ENCODE measurements at places on chromosomes 2 and 18. TPM values are rescaled to one million over a fixed set of nuclear protein-coding genes. Genes with fewer than 3 reads are reported as not detected.

Gene UBXN2A
- 18.8 TPM for total RNA-seq

Gene GLI2
- 11.4 TPM for total RNA-seq

Gene TFCP2L1
- 4.9 TPM for total RNA-seq

Gene DLGAP1
- 5.3 TPM for total RNA-seq

Gene SKOR2
- total RNA-seq, result not detected

Gene SNORC
- total RNA-seq, result 0.30 TPM

Gene HEATR5B
- 41.1 TPM for total RNA-seq

Gene CCDC68
- total RNA-seq, result 1.3 TPM

Gene UGT1A10
- not detected for total RNA-seq

Gene CCDC141
- 6.0 TPM for total RNA-seq

Gene KCNE4
- 5.4 TPM for total RNA-seq

Gene CD302
- 27.5 TPM for total RNA-seq

Gene ALPG
- not detected for total RNA-seq

Gene INHBB
- total RNA-seq, result 7.1 TPM

Gene DTNA
- 14.1 TPM for total RNA-seq

Gene FAM228A
- total RNA-seq, result 0.69 TPM

Gene CRYBA2
- total RNA-seq, result not detected

Gene C2orf68
- total RNA-seq, result 21.8 TPM

Gene ICA1L
- 13.5 TPM for total RNA-seq

Gene MYO1B
- 150 TPM for total RNA-seq

Gene LIMS4
- 0.49 TPM for total RNA-seq

Gene IL36A
- not detected for total RNA-seq

Gene NEU4
- 0.30 TPM for total RNA-seq

Gene SLC14A1
- 11.9 TPM for total RNA-seq

Gene MC2R
- total RNA-seq, result not detected

Gene MOCOS
- 1.6 TPM for total RNA-seq

Gene SERPINB10
- total RNA-seq, result 3.9 TPM

Gene AGXT
- 0.10 TPM for total RNA-seq

Gene NYAP2
- total RNA-seq, result 0.30 TPM

Gene MAB21L4
- total RNA-seq, result 4.5 TPM

Gene NR4A2
- total RNA-seq, result 5.9 TPM

Gene PLB1
- total RNA-seq, result 7.2 TPM

Gene LTBP1
- 111 TPM for total RNA-seq

Gene ABCG8
- under 0.01 TPM for total RNA-seq

Gene NCL
- total RNA-seq, result 220 TPM

Gene KLHL14
- total RNA-seq, result 0.30 TPM

Gene DRC1
- total RNA-seq, result not detected

Gene ACMSD
- total RNA-seq, result not detected

Gene TUBB8B
- not detected for total RNA-seq

Gene CDK5R2
- not detected for total RNA-seq

Gene STAT4
- total RNA-seq, result 4.3 TPM

Gene COL5A2
- total RNA-seq, result 620 TPM

Gene SGPP2
- total RNA-seq, result 11.2 TPM

Gene CYTIP
- 8.2 TPM for total RNA-seq

Data from skin of body (tissue), 3 donors.